ENCODE measurements at places on chromosomes 3 and 15.
A peak's percentile ranks its signal among the peaks of the same experiment; 100 is the strongest.

DNA sequence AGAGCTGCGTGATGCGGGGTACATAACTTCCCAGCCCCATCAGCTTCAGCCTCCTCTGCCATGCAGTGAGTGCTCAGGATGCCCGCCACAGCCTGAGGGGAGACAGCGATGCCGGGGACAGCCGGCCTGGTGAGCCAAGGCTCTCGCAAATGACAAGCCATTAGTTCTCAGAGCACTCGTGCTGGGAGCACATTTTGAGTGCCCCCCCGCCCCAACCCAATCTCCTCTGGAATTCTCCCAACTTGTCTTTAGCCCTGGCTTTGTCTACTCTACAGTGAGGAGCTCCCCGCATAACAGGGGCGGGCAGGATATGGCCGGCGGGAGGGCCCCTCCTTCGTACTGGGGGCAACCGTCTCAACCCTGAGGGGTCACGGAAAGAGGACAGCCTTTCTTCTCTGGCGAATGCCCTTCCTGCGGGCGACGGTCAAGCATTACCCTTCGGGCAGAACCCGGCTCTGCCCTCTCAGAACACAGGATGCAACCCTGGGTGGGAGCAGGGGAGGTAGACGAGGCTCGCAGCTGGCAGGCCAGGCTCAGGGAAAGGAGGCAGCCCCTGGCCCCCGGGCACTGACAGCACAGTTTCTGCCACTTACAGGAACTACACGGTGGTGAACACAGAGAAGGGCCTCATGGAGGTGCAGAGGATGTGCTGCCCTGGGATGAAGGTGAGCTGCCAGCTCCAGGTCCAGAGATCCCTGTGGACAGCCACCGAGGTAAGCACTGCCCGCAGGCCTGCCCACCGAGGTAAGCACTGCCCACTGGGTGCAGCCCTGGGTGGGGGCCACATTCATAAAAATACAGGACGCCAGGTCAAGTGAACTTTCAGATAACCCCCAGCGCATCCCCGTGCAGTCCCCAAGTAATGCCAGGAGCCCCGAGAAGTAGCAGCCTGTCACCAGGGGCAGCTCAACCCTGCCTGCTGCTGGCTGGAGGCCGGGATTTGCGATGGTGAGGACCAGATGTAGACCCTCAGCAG lies 141.7 kb downstream of the LRRK1 start:
- DNase-seq: no peak

DNA sequence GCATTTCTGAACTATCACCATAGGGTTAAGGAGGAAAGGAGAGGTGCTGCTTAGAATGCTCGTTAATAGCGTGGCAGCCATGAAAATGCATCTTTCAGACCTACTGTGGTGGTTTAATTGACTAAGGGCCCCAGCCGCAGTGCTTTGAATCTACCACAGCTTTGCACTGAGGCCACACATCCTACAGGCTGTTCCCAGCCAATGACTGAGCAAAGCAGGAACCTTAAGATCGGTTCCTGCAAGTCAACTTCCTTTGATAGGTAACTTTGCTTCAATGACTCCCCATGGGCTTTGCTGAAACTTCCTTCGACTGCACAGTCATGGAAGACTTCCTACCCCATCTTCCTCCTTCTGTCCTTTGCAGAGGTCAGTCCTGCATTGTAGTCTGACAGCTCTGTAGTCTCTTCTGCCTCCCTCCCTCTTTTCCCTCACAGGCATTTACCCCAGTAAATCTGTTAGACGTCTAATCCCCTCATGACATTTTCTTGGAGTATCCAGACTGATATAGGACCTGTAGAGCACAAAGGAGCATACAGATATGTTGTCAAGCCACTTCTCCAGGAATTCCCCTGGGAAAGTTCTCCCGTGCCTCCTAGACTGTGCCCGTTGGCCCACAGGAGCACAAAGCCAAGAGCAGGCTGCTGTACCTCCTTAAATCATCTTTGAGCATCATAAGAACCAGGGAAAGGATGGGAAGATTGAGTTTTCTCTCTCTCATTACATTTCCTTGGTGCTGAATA lies 2.6 kb upstream of the BCL2A1 start:
- DNase-seq: peak; percentile 64

- DNase-seq: no peak
Observed at GRCh38 chr15:85690561-85691231, 104.0 kb downstream of the KLHL25 start.

DNA sequence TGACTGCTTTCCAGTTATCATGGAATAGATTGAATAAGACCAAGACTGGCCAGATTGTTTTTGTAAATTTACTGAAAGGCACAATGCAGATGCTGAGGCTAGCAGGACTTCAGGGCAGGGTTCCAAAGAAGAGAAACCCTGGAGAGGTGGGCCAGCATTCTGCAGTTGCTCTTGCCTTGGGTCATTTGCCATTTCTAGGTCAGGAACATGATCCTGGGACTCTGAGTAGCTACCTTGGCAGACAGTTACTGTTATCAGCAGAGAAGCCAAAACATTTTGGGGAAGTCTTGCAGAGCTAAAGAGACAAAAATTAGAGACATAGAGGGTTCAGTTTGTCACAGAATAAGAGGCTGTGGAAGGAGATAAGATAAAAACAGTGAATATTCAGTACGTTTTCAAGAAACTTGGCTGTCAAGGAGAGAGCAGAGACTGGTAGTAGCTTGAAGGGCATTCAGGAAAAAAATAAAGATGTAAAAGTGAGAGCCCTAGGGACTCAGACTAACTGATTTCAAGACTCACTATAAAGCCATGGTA lies 46.8 kb upstream of the MYRIP start:
- DNase-seq: no peak

GRCh38 chr3:132554437-132554836 lies 42.6 kb upstream of the ACKR4 start:
- no peak for DNase-seq

GRCh38 chr3:152174876-152175527 lies 93.7 kb upstream of the MBNL1 start:
- no peak for DNase-seq

- DNase-seq: peak; percentile 57
Observed at GRCh38 chr15:64694816-64695215, 80.6 kb downstream of the RBPMS2 start.

DNA sequence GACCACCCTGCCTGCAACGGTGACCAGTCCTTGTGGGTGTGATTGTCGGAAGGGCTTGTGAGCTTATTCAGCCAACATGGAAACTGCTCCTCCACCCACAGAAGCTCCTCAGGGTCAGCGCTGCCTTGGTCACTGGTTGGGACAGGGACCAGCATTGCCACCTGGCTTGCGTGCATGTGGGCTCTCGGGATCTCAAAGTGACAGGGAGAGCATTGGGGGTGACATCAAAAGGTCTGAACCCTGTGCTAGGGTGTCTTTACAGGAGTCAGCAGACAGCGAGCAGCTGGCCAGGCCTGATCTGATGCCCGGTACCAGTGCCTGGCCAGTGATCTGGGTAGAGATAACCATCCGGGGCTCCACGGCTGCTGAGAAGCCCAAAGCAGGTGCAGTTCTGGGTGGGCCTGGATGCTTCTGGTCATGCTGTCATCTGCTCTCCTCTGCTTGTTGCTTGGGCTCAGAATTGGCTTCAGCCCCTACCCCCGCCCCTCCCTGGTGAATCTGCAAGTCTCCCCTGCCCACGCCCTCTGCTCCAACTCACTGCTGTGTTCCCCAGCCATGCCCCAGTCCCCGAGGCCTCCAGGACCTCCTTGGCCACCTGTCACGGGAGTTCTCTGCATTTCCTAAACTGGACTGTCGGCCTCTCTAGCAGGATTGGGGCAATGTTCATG lies 134.8 kb downstream of the NSMCE3 start:
- DNase-seq: no peak

- no peak for DNase-seq
Observed at GRCh38 chr3:16090024-16090423, 84.5 kb upstream of the GALNT15 start.
